ENCODE measurements at places on chromosomes 4 and X.

- no peak for DNase-seq
These were observed 339.3 kb upstream of the INTU start for GRCh38 chr4:127293496-127293895.

GRCh38 chrX:15853586-15854079 is 980 bp downstream of the AP1S2 start:
- DNase-seq, result no peak

- no peak for DNase-seq
These were observed 410.9 kb upstream of the CT83 start for GRCh38 chrX:116873671-116874070.

DNA sequence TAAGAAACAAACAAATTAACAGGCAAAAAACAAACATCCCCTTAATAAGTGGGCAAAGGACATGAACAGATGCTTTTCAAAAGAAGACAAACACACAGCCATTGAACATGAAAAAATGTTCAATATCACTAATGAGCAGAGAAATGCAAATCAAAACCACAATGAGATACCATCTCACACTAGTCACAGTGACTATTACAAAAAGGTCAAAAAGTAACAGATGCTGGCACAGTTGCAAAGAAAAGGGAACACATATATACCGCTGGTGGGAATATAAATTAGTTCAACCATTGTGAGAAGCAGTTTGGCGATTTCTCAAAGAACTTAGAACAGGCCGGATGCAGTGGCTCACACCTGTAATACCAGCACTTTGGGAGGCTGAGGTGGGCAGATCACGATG is 146.1 kb upstream of the NEIL3 start:
- no peak for DNase-seq

DNA sequence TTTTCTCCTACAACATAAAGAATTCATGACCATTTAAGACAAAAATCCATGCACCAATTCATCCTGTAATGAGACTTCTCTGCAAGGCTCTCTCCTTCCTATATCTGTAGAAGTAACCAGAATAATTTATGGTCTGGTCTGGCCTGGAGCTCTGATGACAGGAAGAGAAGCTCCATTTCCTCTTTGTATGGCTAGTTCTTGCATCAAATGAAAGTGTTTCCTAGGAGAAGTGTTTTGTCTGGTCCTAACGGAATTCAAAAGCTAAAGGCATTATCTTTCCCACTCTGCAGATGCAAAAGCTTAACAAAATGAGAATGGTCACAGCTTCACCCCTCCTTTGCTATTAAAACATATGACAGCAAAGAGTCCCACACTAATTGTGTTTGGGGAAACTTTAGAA is 55.1 kb downstream of the SPATA18 start:
- DNase-seq, result no peak

DNA sequence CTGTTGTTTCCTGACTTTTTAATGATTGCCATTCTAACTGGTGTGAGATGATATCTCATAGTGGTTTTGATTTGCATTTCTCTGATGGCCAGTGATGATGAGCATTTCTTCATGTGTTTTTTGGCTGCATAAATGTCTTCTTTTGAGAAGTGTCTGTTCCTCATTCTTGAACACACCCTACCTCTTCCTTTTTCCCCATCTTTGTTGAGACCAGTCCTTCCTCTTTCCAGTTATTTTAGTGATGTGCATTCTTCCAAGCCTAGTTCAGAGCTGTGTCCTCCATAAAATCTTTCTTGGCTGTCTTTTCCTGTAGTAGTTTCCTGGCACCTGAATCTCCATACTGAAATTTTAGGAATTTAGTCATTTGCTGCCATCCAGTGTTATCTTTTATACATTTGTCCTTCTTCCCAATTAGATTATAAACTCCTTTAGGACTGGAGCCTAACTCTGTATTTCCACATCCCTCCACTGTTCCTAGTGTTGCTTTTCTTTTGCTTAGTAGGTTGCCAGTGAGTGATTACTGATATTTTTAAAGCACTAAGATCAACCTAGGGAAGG is 11.4 kb downstream of the FHIP1A start:
- DNase-seq, result no peak

- DNase-seq, result no peak
These were observed 53.4 kb downstream of the HMX1 start for GRCh38 chr4:8818063-8818881.

- DNase-seq, result no peak
These were observed 13.9 kb upstream of the PCDH19 start for GRCh38 chrX:100424012-100424411.

- peak; percentile 32 for DNase-seq
These were observed at the start of gene ZNF330 for GRCh38 chr4:141220691-141221659. Gene ZNF330, plus strand, starts transcription at chr4:141220895. Its CDS starts 1,477 bp downstream, at chr4:141222372.

- DNase-seq, result no peak
These were observed 16.0 kb upstream of the HPGD start for GRCh38 chr4:174538123-174538875.

GRCh38 chr4:138835832-138836533 is 179.6 kb upstream of the NOCT start:
- no peak for DNase-seq

GRCh38 chr4:40952217-40952616 is 202.5 kb downstream of the NSUN7 start:
- DNase-seq, result no peak

DNA sequence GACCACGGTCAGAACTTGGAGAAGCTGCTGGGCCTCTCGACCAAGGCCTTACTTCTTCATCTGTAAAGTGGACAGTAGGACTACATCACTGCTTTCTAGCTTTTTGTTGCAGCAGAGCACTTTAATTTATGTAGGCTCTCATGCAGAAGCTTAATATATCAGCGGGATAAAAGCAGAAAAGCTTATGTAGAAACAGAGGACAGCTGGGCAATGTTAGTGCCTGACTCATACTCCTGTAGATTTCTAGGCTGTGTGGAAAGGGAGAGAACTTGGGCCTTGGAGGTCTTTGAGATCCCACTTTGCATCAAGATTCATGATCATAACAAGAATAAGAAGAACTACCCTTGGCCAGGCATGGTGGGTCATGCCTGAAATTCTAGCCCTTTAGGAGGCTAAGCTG is 91.2 kb downstream of the ARHGAP10 start:
- no peak for DNase-seq

- DNase-seq, result no peak
These were observed at the start of gene CT83 for GRCh38 chrX:116462822-116463221. Gene CT83, minus strand, starts transcription at chrX:116462976. Its CDS starts 120 bp downstream, at chrX:116462856.

- DNase-seq, result no peak
These were observed 259.7 kb downstream of the NKX6-1 start for GRCh38 chr4:84239278-84239845.

- DNase-seq, result no peak
These were observed 112.5 kb downstream of the PCDH7 start for GRCh38 chr4:30832639-30833038.

GRCh38 chr4:152935143-152935542 is 980 bp upstream of the FHDC1 start:
- DNase-seq, result no peak

DNA sequence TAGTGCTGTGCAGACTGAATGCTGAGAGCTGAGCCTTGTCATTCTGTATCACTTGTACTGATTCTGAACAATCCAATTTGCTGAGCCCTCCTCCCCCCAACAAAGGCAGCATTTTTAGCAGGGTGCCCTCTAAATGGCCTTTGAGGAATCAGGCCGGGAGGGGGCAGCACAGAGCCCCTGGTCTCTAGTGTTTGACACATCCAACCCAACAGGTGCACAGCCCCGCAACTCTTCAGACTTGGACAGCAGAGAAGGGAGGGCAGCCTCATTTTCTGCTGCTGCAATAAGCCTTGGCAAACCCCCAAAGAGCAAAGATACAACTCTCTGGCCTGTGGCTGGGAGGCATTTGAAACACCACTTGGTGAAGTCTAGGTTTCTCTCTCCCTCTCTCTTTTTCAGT is 3.4 kb downstream of the ATP1B4 start:
- DNase-seq, result no peak

- no peak for DNase-seq
These were observed 25.7 kb upstream of the TMEM131L start for GRCh38 chr4:153440475-153440874.

GRCh38 chrX:18874560-18875255 is 109.2 kb downstream of the PHKA2 start:
- DNase-seq, result no peak

DNA sequence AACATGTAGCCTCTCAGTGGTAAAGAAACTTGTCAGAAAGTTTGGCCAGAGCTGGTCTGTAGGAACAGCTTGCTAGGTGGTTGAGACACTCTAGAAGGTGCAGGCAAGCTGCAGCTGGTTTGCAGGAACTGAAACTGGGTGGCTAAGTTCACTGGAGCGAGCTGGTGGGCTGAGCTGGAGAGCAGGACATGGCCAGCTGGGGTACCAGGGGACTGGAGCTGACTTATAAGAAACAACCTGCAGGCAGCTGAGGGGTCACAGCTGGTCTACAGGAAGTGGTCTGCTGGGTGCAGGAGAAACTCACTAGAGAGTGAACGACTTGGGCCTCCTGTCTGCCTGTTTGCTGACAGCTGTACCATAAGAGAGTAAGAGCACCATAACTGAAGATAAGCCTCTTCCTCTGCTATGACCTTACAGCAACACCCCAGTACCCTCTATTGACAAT is 157.1 kb upstream of the LNX1 start:
- DNase-seq, result no peak

DNA sequence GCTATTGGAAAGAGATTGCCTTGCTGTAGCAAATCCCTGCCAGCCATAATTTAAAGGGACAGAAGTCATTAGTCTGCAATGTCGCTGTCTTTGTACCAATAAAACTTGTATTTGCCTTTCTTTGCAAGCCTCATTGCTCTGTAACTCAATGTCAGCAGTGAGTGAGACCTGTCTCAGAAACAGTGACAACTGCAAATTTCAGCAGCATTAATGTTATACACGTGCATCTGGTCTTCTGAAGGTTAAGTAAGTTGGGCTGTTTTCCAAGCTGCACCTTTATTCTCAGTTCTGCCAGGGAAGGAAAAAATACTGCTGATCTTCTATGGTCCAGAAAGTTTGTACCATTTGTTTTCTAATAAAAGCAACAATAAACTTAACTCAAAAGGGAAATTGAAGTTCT is 543.1 kb downstream of the TRIML1 start:
- no peak for DNase-seq

DNA sequence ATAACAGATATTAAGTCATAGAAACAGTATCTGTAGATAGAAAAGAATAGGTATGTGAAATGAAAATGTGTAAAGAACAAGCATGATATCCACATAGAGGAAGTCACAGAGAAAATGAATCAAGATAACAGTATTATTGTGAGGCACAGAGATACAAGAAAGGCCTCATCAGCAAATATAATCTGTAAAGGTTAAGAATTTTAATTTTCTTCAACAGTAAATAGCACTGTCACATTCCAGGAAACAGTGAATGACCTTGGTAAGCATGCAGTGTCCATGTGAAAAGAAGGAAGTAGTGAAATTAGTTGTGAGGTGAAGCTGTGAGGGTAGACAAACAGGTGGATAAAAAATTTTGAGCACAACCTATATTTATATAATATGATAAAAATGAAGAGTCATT is 39.5 kb upstream of the NDST4 start:
- no peak for DNase-seq

- DNase-seq, result no peak
These were observed 200.6 kb upstream of the RBPJ start for GRCh38 chr4:26120098-26120825.

GRCh38 chr4:47639531-47639930 is 154.5 kb downstream of the ATP10D start:
- no peak for DNase-seq

All from GOT3 (cell line).